Fibroblast of skin of scalp (primary cell): ENCODE measurements at places on chromosomes 4 and X.

GRCh38 chr4:122331195-122331594, 47.6 kb upstream of the ADAD1 start:
- no peak for DNase-seq

- DNase-seq, result no peak
These were observed 39.9 kb downstream of the MSX1 start for GRCh38 chr4:4899202-4899925.

GRCh38 chr4:42632653-42633382, 24.1 kb downstream of the ATP8A1 start:
- no peak for DNase-seq

- DNase-seq, result no peak
These were observed 18.0 kb upstream of the MND1 start for GRCh38 chr4:153326513-153326912.

DNA sequence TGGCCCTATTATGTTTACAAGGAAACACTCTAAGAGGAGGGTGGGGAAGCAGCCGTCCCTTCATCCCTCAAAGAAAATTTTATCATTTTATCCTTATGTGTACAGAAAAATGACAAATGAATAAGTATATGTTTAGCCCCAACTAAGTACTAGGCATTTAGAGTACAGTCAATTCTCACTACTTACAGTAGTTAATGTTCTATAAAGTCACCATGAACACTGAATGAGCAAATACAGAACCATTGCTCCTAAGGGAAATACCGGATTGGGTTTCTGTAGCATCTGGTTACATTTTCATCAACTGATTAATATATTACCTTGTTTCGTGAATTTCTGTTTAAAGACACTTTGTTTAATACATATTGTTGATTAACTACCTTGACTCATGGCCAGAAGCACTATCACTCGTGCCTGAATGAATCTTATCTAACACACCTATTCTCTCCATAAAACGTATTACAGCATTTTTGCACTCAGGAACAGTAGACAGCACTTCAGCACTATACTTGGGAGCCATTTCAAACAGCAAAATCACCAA, 109.3 kb downstream of the ASB9 start:
- DNase-seq, result no peak

DNA sequence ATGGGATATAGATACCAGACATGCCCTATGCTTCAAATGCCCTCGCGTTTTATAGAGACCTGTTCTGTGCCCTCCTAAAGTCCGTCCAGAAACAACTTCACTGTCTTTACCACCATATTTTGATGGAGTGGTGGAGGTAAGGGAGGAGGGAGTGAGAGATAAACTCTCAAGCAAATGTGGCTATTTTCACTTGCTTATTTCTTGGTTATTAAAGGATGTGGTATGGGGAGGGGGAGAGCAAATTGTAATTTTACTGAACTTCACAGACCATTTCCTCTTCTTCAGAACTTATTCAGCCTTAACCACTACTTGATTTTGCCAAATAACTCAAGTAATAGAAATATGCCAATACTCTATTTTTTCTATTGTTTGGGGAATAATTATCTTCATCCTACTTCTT, 31.5 kb downstream of the GPR174 start:
- DNase-seq, result no peak

- DNase-seq, result no peak
These were observed 62.6 kb downstream of the GRXCR1 start for GRCh38 chr4:42954963-42955669.

GRCh38 chr4:184416913-184417734, 57.2 kb downstream of the IRF2 start:
- DNase-seq, result no peak

- DNase-seq, result peak; percentile 7
These were observed 759 bp downstream of the ZC4H2 start for GRCh38 chrX:64975491-64975890.

GRCh38 chr4:79181190-79181589, 144.7 kb downstream of the NAA11 start:
- no peak for DNase-seq

- DNase-seq, result peak; percentile 48
These were observed at the start of gene CXCL1 for GRCh38 chr4:73869130-73870055. CXCL1 (plus strand) TSS chr4:73869393; CDS start chr4:73869471, 78 bp downstream.

GRCh38 chr4:168337550-168337940, 19.0 kb upstream of the DDX60 start:
- DNase-seq, result peak; percentile 7

DNA sequence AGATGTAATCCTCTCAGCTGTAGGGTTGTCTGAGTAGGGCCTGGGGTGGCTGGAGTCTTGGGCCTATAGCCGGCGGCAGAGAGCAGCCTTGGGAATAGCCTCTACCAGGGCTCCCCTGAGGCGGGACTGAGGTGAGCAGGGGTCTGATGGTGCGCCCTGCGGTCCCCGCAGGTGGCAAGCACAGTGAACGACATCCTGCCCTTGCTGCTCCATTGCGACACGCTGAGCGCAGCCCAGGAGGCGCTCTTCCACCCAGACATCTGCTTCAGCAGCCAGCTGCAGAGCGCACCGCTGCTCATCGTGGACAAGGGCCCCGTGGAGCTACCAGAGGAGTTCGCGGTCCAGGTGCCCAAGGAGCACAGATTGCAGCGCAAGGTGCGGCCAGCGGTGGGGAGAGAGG, 317.0 kb downstream of the ADGRL3 start:
- DNase-seq, result no peak

GRCh38 chr4:83223781-83224180, 60.8 kb downstream of the COQ2 start:
- no peak for DNase-seq

DNA sequence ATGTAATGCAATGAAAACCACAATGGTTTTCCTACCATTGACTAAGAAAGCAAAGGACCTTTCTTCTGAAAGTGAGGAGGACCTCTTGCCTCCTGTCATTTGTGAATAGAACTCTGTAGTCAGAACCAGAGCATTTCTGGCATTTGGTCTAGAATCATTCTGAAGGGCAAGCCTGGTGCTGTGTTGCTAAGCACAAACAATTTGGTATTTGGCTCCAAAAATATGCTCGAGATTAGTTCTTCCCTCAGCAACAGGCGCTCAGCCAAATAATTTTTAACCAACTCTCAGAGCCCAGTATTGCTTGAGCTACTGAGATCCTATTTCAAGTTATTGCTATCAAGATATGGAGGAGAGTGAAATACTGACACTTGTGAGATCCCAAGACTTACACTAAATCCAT, 71.0 kb downstream of the SNCA start:
- peak; percentile 71 for DNase-seq

GRCh38 chr4:84224522-84224921, 274.6 kb downstream of the NKX6-1 start:
- no peak for DNase-seq

DNA sequence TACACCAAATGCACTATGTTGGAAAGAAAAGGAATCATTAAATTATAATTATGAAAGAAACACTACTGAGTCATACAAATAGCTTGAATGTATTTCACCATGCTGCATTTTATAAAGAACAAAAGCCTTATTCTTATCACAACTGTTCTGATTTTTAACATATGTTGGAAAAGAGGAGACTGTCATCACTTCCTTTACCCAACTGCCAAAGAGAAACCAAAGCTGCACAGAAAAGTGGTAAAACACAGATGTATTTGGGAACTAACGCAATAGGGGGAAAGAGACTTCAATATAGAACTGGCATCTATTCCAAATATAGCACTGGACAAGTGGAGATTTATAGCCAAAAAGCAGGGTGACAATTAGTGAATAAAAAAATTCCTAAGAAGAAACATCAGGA, 181.0 kb downstream of the SPANXN3 start:
- DNase-seq, result no peak

DNA sequence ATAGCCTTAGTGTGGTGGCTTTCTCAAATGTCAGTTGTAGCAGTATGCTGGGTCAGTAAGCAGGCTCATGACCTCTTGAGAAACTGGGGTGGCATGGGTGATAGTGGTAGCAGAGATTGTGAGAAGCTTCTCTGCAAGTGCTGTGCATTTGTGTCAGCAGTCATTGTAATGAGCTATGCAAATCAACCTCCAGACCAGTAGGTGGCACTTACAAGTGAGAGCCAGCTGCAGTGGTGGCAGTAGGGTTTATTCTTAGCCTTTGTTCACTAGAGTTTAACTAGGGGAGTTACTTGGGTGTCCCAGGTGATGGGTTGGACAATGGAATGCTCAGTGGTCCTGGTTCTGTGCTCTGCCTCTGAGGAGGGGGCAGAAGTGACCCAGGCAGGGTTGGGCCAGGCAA, 818.7 kb downstream of the PCDH7 start:
- DNase-seq, result no peak

DNA sequence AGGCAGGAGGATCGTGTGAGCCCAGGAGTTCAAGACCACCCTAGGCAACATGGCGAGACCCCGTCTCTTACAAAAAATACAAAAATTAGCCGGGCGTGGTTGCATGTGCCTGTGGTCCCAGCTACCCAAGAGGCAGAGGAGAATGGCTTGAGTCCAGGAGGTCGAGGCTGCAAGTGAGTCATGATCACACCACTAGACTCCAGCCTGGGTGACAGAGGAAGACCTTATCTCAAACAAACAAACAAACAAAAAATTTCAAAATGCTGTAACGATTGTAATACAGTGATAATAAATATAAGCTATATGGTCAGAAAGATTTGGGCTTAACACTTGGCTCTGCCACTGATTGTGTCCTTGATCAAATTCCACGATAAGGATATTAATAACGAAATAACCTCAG, 24.2 kb downstream of the SLC25A4 start:
- DNase-seq, result no peak

DNA sequence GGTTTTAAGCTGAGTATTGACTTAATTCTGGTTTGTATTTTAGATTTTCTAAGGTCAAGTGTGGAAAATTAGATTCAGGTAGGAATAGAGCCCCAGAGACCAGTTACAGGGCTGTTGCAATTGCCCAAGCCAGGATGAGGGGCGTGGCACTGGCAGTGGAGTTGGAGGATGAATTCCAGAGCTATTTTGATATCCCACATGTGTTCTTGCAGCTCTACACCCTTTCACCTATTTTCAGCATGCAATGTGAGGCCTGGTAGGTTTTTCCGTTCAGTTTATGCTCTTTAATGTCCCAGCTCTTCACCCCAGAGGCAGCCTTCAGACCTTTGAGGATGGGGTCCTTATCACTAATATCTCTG, 17.9 kb upstream of the OGT start:
- no peak for DNase-seq
